ENCODE measurements at places on chromosomes 11 and 22.

- no peak for DNase-seq
Measured at GRCh38 chr11:46612326-46612725, 4.7 kb downstream of the HARBI1 start.

DNA sequence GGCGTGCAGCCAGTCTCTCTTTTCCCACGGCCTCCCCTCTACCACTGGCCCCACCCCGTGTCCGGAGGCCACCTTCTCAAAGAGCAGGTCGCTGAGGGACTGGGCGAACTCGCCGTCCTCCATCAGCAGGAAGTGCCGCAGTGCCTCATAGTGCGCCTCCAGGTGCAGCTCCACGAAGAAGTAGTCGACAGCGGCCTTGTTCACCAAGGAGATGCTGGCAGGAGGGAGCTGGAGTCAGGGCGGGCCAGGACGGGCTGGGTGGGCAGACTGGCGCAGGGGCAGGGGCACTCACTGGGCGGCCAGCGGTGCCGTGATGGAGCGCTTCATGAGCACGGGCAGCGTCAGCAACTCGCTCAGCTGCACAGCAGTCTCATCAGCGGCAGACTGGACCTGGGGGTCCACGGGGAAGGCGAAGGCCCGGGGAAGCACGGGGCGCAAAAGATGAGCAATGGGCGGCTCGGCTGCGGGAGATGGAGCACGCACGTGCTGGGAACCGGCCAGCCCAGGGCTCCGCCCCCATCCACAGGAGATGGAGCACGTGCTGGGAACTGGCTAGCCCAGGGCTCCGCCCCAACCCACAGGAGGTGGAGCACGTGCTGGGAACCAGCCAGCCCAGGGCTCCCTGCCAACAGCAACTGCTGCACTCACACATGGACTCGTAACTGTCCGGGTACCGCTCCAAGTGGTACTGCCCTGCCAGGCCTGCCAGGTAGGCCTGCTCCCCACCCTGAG lies 18.4 kb downstream of the SELENOO start:
- no peak for DNase-seq

DNA sequence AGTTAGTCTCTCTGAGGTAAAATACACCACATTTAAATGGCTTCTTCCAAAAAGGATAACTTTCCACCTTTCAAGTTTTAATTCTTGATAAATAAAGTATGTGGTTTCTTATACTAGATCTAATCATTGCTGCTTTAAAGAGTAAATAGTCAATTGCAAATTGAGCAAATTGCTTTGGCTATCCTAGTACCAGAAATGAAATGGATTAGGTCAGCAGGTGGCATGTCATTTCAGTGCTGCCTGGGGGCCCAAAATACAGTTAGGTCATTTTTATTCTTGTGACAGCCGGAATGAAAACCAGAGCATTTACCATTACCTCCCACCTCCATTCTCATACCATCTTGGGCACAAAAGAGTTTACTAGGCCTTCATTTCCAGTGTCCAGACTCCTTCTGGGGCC lies 70.2 kb downstream of the PHF21A start:
- DNase-seq, result no peak

DNA sequence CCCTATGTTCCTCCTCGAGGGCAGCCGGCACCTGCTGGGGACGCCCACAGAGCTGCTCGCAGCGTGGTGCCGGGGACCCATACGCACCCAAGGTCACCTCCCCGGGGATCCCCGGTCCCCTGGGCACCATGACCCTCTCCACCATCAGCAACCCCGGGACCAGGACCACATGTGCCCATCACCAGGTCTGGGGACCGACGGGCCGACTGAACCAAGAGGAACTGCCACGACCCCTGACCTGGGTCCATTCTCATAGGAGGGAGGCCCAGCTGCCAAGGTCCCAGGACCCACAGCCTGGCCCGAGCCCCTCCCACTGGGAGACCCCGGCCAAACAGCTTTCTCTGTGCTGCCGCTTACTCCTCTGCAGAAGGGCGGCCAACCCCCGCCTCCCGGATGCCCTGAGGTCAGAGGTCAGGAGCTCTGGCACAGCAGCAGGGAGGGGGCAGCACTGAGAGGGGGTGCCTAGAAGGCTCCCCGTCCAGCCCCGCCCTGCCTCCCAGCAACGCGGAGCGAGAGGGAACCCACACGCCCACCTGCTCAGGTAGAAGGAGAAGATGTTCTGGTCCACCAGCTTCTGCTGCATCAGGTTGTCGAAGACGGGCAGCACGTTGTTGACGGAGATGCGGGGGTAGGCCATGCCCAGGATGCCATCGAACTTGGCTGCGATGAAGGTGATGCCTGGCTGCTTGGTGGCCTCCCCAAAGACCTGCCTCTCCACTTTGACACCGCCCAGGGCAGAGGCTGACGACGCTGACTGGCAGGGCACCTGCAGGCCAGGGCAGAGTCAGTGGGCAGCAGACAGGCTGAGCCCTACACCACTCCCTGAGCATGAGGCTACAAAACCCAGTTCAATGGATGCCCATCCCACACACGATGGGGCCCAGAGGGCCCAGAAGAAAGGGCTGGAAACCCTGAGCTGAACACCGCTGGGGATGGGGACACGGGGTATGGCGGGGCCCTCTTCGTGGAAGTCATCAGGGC lies 6.6 kb downstream of the CTSD start:
- DNase-seq, result no peak

DNA sequence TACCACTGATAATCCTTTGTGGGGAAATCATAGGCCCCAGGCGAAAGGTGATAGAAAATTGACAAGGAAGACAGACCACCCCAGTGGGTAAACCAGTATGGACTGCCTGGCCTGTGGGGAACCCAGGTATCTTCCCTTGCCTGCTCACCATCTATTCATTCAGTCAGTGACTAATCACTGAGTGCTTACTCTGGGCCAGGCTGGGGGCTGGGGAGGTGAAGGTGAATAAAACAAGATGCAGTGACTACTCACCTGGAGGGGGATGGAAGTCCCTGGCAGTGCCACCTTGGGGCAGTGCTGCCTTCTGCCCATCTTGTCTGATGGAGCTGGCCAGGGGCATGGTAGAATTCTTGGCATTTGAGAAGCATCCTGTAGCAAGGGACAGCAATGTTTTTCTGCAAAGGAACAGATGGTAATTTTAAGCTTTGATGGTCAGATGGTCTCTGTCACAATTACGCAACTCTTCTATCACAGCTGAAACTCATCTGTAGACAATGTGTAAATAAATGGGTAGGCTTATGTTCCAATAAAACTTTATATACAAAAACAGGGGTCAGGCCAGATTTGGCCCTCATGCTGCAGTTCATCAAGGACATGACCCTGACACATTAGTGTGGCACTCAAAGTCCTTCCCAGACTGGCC lies 4.6 kb downstream of the ISX start:
- no peak for DNase-seq

- no peak for DNase-seq
Measured at GRCh38 chr11:95338430-95338991, 107.5 kb upstream of the SESN3 start.

Data from CD4-positive, alpha-beta T cell treated with Interleukin-15 for 1 hour (primary cell).